ENCODE measurements at places on chromosomes 2 and 18.

GRCh38 chr2:174235680-174236079, 12.7 kb downstream of the OLA1 start:
- no peak for DNase-seq

GRCh38 chr2:241988146-241988545, 118.6 kb downstream of the RTP5 start:
- no peak for DNase-seq

GRCh38 chr18:5197032-5197434, at the start of gene AKAIN1:
Gene AKAIN1 (minus strand): TSS chr18:5197257. CDS start chr18:5197053, 204 bp downstream.
- DNase-seq = no peak

- DNase-seq = no peak
Observed at GRCh38 chr2:231489990-231490389, 25.7 kb upstream of the NCL start.

- no peak for DNase-seq
Observed at GRCh38 chr2:202127687-202128331, 54.8 kb downstream of the KIAA2012 start.

- DNase-seq = no peak
Observed at GRCh38 chr2:239097428-239097696, 249.5 kb downstream of the TWIST2 start.

DNA sequence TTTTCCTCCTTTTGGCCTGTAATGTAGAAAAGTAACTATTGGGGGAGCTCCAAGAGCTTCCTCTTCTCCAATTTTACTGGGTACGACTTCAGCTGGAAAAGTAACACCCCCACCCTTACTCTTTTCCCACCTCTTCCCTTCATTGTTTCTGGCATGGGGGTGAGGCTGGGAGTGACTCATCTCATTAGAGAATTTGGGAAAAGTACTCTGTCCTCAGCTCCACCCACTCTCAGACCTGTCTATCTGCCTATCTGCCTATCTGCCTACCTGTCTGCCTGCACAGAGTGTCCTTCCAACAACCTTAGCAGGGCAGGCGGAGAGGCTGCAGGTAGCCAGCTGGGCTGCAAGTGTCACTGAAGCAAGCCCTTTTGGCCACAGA, 93.6 kb downstream of the EPHA4 start:
- DNase-seq = no peak

DNA sequence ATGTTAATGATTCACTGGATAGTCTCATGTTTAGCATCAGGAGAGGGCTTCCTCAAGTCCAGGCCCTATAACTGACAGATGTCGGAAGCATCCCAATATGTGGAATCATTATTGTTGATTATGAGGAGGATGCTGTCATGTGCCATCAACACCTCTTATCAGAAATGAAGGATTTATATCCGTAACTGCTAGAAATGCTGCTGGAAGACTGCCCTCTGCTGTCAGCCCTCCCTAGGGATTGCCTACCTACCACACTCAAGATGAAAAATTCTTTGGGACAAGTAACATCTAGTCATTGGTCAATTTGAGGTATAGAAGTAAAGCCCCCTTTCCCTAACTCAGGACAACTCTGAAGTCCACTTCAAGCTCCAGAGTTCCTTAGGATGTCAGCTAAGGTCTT, 1166.5 kb upstream of the NXPH2 start:
- DNase-seq = no peak

GRCh38 chr2:6676241-6676640, 189.5 kb downstream of the CMPK2 start:
- DNase-seq = no peak

DNA sequence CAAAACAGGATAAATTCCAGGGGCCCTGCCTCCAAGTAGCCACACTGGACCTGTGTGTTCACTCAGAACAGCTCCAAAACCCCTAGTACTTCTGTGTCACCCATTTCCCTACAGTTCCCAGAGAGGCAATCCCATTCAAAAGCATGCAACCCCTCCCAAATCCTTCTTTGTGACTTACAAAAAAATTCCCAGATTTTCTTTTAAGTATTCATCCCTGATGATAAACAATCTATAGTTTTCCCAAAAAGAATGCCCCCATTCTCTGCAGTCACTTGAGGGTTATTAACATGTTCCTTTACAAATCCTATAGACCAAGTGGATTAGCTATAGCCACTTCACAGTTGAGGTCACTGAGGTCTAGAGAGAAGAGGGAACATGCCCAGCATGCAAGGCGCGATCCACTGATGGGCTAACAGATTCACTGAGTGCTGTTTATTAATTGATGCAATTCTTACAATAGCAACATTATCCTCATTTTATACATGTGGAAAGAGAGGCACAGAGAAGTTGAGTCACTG, 85.4 kb downstream of the MYL12B start:
- no peak for DNase-seq

- DNase-seq = no peak
Observed at GRCh38 chr18:69326094-69326493, 74.6 kb upstream of the DOK6 start.

- DNase-seq = no peak
Observed at GRCh38 chr2:229910832-229911412, 10.9 kb downstream of the TRIP12 start.

DNA sequence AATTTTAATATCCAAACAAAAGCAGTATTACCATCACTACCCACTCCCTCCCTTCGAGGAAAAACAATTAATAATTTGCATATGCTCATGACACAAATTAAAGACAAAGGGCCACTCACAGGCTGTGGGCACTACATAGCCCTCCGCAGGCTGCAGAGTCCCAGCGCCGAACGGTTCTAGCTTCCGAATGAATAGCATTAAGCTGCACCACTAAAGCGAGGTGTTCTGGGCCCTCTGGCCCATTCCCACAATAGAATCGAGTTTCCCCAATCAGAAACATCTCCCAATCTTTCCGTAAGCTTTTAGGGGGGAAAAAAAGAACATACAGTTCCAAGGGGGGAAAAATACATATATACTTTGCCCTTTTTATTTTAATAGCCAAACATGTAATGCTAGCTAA, 14.5 kb upstream of the SIX3 start:
- DNase-seq = no peak

GRCh38 chr18:24762511-24762910, 302.1 kb downstream of the HRH4 start:
- no peak for DNase-seq

GRCh38 chr2:158493458-158493857, 36.7 kb downstream of the PKP4 start:
- DNase-seq = no peak

GRCh38 chr2:225597911-225598310, 198.4 kb downstream of the NYAP2 start:
- no peak for DNase-seq

DNA sequence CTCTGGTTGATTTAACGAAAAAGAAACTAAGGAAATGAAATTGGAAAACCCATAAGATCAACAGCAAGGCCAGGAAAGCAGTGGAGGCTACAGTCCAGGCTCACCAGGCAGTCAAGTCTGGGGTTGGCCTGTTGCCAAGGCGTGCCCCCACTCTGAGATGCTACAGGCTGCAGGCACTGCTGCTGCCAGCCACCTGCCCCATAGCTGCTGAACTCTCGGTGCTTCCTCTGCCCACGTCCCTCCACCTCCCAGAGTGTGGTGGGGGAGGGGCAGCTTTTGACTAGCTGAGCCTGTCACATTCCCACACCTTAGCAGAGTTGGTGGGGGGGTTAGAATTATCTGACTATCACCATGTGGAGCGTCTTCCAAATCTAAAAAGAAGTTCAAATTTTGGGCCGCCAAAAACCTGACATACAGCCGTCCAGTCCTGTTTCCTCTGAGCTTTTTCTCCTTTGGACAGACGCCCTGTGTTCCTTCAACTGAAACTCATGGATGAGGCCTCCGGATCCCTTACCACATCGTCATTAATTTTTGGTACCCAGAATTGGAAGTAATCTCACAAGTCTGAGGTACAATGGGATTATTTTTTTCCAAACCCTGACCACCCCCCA, 3.9 kb upstream of the SH3RF3 start:
- DNase-seq = no peak

DNA sequence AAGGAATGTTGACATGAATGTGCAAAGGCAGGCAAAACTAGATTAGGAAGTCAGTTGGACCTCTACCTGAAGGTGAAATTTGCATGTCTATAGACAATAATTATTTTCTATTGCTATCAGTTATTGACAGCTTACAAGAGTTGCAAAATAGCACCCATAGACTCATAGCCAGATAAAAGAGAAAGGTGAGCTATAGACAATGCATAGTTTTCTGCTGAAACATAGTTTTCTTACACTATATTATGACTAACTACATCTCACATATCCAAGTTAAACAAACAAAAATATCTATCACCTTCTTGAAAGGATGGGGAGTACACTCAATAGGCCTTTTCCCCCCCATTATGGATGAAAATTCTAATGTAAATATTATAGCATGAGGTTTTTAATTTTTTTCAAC, 305.0 kb downstream of the PTH2R start:
- no peak for DNase-seq

DNA sequence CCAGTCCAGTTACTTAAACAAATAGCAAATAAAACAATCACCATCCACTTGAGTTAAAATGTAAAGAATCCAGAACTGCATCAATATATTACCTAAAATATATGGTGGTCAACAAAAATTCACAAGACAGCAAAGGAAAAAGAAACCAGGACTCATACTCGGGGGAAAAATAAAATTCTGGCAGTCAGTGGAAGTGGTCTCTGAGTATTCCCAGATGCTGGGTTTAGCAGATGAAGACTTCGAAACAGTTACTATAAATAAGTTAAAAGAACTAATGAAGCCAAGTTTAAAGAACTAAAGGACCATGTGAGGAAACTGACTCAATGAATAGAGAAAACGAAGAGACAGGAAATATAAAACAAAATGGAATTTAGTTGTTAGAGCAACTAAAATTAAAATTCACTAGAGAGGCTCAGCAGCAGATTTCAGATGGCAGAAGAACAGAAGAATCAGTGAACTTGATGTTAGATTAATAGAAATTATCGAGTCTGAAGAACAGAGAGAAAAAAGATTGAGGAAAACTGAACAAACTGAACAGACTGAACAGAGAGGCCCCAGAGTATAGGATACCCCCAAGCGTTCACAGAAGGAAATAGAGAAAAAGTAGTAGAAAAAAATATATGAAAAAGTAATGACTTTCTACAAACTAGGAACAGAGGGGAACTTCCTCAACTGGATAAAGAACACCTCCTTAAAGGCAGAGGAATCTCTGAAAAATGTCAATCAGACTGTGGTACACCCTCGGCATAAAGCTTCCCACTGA, 27.9 kb downstream of the MGAT4A start:
- DNase-seq = no peak

- DNase-seq = no peak
Observed at GRCh38 chr2:54000524-54000923, 29.7 kb upstream of the PSME4 start.

DNA sequence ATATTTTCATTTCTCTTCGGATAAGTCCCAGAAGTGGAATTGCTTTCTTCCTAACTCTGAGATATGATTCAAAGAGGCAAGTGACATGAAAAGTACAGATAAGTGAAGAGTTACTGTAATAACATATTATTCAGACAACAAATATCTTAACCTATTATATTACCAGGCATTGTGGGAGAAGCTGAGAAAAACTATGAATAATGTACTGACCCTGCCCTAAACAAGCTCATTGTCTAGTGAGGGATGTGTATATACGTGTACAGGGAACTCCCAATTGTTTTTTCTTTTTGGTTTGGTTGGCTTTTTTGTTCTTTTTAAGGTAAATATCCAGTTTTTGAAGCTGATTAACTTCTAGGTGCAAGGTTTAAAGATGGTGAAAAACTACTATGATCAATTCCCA, 26.5 kb downstream of the NCKAP1 start:
- DNase-seq = no peak

DNA sequence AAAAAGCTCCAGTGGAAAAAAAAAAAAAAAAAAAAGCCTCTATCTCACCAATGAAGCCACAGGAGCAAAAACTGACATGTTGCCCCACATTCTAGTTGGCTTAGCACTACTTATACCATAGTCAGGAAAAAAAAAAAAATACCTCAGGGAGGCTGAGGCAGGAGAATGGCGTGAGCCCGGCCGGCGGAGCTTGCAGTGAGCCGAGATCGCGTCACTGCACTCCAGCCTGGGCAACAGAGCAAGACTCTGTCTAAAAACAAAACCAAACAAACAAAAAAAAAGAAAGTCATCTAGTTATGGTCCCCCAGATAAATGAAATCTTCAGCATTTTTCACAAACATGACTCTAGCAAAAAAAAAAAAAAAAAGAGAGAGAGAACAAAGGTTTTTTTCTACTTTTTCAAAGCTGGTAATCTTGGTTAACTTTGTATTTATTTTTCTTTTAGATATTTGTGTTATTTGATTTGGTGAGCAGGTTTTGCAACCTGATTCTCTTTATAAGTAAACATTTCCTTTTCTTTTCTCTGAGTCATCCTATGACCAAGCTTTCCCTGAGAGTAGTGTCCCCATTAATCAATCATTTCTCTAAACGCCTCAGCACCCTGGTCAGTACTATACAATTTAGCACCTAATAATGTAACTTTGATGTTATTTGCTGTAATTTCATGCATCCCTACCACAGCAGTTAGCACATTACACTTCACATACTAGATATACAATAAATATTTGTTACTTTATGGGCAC, 273.7 kb upstream of the PIK3C3 start:
- DNase-seq = no peak

DNA sequence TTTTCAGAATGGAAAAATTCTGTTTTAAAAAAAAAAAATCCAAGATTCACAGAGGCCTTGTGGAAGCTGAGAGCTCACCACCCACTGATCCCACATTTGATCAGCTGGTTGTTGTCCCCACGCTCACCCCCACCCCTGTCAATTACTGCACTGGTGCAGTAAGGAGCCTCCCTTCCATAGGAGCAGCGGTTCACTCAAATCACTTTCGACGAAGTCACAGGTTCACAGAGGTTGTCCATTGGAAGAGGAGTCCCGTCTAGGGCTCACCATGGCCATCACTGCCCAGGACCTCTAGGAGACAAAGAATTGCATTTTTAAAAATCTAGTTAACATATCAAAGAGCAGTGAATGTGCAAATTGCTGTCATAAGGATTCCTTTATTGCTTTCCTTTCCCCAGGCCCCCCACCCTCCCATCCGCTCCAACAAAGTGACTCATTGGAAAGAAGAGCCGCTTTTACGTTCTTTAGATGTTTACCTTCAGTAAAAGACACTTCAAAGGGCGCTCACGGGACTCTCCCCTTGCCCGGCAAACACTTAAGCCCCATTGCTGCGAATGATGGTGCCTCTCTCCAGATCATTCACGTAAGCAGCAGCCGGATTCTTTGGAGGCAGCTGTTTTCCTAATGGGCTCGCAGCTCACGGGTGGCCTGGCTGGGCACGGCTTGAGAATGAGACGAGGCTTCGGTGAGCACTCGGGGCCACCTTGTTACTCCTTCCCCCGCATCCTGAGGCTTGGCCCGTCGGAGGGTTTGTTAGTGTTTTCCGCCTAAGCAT, 165.5 kb upstream of the SALL3 start:
- no peak for DNase-seq

All from activated B cell treated with CpG ODN at 0.5 μM for 24 hours (primary cell).